CD4-positive, alpha-beta T cell treated with Interleukin-6 for 4 hours (primary cell): ENCODE measurements at places on chromosomes 16 and 17.

- DNase-seq = peak; percentile 28
Observed at GRCh38 chr17:78173097-78173715, 4.8 kb downstream of the SYNGR2 start.

DNA sequence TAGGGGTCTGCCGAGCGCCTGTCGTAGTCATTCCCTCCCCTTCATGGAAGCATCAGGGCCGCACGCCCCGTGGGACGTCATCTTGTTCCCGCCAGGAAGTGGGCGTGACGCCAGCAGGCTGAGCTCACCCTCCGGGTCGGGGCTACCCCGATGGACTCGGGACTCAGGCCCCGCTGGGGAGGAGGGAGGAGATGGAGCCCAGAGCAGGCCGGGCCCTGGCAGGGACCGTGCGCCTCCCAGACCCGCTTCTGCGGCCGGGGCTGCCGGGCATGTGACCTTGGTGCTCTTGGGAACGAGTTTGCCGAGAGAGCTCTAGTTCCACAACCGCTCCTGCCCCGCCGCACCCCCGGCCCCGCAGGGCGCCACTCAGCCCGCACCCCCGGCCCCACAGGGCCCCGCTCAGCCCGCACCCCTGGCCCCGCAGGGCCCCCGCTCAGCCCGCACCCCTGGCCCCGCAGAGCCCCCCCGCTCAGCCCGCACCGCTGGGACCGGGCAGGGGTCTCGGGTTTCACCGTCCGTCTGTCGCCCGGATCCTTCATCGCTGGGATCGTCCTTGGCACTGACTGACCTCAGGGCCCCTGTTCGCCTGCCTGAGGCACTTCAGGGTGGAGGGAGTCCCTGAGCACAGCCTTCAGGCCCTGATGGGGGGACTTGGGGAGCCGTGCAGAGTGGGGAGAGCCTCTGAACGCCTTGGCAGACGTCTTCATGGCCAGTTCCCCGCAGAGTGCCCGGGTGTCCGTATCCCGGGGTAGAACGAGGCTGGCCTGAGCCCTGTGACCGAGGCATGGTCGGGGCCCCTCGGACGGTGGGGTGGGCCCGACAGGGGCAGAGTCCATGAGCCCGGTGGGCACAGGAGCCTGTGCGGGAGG is 5.8 kb downstream of the CACNA1H start:
- DNase-seq = no peak

DNA sequence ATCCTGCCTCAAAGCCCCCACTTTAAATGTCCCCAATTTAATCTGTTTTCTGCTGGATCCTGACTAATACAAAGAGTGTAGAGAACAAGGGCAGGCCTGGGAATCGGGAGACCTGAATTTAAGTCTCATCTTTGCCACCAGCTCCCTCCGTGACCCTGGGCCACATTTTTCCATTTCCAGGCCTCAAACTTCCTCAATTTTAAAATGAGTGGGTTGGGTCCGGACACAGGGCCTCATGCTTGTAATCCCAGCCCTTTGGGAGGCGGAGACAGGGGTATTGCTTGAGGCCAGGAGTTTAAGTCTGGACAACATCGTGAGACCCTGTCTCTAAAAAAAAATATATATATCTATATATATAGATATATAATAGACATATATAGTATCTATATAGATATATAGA is 61.4 kb downstream of the SRL start:
- DNase-seq = no peak

DNA sequence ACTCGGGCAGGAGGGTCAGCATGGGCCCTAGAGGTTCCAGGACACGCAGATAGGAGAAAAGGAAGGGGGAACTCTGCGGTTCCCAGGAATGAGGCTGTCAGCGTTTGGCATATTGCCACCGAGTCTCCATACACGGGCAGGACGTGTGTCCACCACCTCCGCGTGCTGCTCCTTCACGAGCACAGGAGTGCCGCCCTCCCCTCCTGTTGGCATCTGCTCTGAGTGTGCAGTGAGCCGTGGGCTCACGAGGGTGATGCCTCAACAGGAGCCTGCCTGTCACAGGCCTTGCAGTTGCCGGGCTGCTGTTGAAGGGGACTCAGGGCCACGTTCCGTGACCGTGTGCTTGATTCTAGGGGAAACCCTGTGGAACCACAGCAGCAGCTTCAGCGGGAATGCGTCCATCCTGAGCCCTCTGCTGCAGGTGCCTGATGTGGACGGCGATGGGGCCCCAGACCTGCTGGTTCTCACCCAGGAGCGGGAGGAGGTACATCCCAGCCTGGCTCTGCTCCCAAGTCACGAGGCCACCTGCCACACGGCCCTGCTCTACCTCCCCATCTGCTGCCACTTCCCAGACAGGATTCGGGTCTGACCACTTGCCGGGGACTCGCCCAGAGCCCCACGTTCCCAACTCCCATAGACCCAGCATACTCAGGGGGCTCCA is 14.6 kb downstream of the RGS11 start:
- no peak for DNase-seq

DNA sequence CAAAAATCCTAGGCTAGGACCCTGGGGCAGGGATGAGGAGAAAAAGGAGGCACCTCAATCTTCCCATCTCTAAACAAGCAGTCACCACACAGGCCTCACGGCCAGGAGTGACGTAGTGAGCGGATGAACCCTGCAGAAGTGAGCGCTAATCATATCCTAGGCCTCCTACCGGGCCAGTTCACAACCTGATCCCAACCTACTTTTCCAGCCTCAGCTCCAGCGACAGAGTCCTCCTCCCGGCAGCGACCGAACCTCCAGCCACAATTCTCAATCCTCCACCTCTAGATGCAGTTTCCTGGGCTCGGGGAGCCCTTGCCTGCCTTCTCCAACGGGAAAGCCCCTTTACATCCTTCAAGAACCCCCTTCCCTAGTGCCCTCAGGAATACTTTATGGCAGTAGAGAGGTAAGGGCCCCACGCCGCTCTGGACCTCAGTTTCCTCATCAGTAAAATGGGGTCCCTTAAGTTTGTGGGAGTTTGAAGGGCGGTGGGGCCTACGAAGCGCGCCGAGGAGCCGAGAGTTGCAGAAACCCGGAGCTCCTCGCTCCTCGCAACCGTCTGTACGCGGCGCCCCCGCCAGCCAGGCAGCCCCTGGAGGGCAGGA is 1.4 kb downstream of the ZNF668 start:
- peak; percentile 41 for DNase-seq

DNA sequence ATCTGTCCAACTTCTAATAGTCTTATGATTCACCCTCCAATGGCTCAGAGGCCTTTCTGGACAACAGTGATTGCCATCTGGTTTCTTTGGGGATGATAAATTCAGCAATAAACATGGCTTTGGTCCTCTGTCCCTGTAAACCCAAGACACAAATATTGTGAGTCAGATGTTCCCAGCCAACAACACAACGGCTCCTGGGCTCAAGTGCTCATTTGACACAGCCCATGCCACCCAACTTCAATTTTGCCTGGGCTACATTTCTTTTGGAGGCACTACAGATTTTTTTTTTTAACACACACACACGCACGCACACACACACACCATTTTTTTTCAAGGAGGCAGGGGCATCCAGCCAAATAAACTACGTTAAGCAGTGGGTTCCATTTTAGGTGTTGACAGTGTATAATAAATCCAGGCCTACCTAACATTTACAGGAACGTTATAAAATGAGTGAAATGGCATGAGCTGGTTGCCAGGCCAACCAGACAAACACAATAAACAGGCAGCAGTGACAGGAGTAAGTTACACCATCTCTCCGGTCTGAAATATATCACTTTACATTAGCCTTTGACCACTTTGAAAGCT is 939.9 kb upstream of the SOX9 start:
- no peak for DNase-seq

DNA sequence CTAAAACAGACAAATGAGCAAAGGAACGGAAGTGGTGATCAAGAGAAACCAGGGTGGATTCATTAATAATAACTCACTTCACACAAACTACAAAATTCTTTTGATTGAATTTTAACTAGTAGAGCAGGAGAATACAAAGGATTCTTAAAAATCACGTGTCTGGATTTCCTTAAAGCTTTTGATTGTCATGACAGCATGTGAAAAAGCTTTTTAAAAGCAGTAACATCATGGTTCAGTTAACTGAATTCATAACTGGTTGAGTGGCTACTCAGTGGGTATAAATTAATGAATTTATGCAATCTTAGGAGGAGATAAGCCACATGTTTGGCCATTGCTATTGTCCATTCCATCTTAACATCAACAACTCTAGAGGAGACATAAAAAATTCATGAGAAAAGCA is 333.2 kb downstream of the SLC39A11 start:
- no peak for DNase-seq

GRCh38 chr16:16158741-16159374 is 64.4 kb downstream of the ABCC6 start:
- no peak for DNase-seq

DNA sequence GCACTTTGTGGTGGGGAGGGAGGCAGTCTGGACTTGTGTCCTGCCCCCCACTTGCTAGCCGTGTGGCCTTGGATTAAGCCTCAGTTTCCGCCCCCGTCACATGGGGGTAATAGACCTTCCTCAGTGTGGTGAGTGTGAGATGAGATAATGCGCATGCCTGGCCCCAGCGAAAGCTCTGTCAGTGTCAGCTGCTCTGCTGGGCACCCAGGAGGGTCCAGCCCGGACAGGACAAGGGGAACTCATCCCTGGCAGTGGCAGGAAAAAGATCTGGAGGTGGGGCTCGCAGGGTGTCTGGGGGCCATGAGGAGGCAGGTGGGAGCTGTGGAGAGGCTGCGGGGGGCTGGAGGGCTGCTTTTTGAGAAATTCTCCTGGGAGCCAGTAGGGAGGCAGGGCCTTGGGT is 63.5 kb downstream of the SRCIN1 start:
- DNase-seq = no peak

DNA sequence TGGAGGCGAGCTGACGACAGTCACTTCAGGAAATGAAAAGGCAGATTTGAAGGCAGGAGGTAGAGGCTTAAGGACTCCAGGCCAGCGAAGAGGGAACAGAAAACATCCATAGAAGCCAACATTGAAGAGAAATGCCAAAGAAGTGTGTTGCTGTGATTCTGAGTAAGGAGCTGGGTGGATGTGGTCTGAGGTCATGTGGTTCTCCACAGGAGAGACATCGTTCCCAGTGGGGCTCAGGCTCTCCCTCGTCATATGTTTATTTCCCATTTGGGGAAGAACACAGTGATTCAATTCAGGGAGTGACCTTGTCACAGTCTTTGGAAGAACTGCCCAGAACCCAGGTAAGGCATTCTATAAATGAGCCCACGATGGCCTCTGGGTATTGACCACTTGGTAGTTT is 6.6 kb upstream of the PMP22 start:
- DNase-seq = no peak

GRCh38 chr16:19690196-19690595 is 27.8 kb downstream of the KNOP1 start:
- peak; percentile 21 for DNase-seq

DNA sequence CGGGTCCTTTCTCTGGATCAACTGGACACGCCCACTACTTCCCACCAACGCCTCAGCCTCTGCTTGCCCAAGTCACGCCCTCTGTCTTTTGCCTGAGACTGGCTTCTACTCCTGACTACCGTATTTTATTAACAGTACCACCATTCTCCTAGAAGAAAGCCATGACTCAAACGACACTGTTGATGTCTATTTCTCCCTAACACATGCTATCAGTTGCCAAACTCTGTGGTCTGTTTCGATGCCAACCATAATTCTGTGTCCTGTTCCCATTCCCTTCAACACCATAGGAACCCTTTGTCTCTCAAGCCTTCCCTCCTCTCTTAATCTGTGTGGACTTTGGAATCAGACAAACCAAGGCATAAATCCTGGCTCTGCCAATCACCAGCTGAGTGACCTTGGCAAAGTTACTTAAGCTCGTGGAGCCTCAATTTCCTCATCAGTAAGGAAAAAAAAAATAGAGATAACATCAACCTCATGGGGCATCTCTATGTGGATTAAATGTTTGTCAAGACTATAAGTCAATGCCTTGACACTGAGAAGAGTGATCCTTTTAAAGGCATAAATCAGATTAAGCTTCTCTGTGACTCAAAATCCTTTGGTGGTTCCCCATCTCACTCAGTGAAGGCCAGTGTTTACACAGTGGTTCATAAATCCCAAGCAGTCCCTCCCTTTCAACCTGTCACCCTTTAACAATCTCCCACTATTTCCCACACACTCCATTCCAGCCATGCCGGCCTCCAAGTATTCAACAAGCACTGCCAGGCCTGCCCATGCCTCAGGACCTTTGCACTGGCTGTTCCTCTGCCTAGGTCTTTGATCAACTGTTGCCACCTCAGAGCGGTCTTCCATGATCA is 45.6 kb downstream of the ERN1 start:
- DNase-seq = no peak

GRCh38 chr17:18191236-18191667 is 7.6 kb downstream of the ALKBH5 start:
- DNase-seq = no peak
